ENCODE measurements at places on chromosomes 5 and 9.

DNA sequence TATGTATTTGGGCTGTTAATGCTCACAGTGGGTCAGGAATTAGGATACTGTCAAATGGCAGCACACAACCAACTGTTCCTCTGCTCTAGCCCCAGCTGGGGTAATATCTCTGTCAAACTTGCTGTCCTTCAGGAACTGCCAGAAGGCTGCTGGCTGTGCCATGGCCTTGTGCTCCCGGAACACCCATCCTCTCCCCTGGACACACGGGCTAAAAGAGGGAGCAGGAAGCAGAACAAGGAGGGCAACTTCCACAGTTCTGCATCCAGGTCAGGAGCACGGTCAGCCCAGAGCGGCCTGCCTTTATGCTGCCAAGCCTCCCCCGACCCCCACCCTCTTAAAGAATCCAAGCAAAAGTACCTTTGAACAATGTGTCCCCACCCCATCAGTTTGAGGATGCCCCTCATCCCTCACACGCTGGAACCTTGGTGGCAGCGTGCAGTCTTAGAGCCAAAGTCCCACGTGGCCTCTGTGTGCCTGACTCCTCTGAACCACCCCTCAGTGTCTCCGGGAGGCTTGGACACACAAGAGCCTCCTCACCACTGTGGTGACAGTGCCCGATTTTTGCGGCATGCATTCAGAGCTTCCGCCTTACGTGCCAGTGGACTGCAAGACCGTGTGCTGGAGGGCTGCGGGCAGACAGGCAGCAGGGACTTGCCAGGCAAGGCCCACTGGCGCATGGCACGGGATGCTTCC lies 60.8 kb downstream of the PSMB7 start:
- no peak for DNase-seq

- DNase-seq: no peak
Measured at GRCh38 chr9:84839541-84839940, 170.0 kb downstream of the NTRK2 start.

DNA sequence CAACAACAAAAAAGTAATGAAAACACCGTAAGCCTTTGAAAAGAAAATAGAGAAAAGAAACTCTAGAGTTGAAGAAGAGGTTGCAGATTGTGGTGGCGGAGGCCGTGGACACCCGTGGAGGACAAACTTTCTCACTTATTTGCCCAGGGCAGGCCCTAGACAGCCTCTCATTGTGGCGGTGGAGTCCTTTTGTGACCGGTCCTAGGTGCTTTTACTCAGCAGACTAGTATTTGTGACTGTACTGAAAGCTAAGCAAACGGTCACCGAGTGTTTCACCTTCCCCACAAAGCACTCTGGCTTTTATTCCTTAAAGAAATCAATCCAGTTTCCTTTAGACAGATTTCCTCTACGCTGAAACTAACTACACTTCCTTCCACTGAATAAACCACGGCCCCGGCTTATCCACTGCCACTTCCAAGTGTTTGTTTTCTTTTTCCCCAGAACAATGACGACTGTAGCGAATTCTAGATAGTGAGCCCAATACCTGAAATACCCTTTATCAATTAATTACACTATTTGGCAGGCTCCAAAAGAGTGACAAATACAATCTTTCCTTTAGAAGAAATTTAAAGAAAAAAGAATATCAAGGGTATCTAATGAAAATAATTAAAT lies 210.2 kb upstream of the TARS1 start:
- DNase-seq: no peak

- no peak for DNase-seq
Measured at GRCh38 chr5:123344816-123345426, 78.3 kb downstream of the CEP120 start.

- no peak for DNase-seq
Measured at GRCh38 chr5:107184066-107184465, 486.7 kb downstream of the EFNA5 start.

GRCh38 chr9:34578241-34579103 lies 11.1 kb downstream of the CNTFR start:
- DNase-seq: no peak

- no peak for DNase-seq
Measured at GRCh38 chr5:60457233-60457632, 242.7 kb downstream of the DEPDC1B start.

DNA sequence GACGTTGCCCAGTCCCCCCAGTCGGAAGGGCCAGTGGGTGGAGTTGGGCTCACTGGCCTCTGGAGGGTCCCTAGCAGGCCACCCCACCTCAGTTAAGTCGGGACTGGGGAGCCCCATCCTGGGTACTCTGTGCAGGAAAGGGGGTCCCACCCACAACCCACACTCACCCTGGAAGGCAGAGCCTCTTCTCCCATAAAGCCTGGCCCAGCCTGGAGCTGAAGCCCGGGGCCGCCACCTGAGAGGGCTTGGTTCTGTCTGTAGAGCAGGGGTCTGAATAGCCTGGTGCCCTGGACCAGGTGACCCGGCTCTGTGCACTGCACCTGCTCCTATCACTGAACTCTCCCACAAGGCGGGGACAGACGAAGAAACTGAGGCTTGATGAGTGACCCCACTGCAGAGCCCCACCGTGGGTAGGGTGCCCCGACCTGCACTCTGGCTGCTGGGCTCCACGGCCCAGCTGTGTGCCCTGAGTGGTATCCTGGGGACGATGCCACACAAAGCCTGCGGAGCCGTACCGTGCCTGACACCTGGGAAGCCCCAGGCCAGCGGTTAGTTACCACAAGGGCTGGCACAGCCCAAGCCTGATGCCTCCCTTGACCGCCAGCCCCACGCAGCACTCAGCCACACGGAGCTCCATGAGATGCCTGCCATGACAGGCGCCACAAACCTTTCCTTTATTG lies 7.3 kb downstream of the PTGES2 start:
- no peak for DNase-seq

DNA sequence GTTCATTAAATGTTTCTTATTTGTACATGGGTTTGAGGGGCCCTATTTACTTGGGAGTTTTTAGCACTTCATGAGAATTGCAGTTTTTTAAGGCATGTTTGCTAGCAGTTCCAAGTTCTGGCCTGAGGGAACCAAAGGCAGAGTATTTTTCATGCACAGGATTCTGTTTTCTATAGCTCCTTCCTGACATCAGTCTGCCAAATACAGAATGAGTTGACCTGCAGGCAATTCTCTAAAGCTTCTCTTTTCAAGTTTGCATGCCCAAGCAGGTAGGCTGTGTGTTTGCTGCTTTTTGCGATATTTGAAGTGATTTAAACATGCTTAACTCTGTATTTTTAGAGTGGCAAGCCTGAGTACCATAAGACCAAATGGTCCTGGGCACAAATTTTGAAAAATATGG lies 75.8 kb downstream of the AOPEP start:
- DNase-seq: no peak

DNA sequence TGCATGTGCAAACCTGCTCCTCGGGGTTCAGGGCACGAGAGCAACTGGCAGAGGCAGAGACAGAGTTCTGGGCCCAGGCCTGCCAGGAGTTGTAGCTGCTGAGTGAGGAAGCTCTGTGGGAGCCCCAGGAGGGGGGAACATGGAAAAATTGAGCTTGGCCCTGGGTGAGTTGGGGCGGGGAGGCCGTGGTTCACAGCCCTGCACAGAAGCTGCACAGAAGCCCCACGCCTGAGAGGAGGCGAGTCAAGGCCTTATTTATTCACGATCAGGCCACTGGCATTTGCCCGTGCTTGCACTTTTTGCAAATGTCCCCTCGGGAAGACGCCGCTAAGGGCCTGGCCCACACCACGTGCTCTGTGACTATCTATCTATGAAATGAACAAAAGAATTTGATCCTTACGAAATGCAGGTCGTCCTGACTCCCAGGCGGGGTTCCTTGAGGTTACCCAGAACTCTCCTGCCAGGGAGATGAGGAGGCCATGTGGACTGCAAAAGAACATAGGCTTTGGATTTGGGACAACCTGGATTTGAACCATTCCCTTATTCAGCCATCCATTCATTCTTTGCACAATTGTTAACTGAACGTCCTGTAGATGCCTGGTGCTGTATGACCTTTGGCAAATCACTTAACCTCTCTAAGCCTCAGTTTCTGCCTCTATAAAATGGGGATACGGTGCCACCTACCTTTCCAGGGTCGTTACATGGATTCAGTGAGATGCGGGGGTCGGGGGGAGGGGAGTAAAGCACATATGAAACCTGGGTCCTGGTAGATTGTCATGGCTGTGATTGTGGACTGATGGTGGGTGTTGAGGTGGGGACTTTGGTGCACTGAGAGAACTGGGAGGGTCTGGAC lies 17.9 kb downstream of the COL27A1 start:
- no peak for DNase-seq

- DNase-seq: no peak
Measured at GRCh38 chr9:3444016-3444415, 81.8 kb downstream of the RFX3 start.

- no peak for DNase-seq
Measured at GRCh38 chr9:11892401-11892800, 800.8 kb upstream of the TYRP1 start.

DNA sequence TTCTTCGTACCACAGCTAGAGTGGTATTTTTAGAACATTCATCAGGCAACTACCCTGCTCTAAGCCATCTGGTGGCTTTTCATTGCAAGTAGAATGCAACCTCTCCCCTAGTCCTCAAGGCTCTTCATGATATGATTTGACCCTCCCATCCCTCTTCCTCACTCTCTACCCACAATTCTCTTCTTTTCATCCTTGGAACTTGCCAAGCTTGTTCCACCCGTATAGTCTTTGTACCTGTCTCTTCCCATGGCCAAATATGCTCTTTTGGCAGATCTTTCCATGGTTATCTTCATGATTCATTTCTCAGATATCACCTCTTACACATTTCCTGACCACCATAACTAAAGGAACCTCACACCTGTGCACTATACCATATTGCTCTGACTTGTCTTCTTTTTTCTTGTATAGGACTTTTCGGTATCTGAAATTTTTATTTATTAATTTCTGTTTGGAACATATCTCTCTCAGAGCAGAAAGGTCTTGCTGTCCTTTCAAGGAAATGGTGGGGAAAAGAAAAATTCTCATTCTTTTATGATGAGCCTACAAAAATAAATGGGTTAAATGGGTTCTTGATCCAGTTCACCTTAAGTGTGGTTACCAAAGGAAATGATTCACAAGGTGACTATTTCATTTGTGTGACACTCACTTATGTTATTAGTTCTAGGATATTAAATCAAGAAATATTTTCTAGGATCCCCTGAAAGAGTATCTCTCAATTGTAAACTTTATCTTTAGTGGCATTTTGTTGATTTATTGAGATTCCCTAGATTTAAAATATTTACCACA lies 3.7 kb upstream of the CD274 start:
- DNase-seq: no peak

DNA sequence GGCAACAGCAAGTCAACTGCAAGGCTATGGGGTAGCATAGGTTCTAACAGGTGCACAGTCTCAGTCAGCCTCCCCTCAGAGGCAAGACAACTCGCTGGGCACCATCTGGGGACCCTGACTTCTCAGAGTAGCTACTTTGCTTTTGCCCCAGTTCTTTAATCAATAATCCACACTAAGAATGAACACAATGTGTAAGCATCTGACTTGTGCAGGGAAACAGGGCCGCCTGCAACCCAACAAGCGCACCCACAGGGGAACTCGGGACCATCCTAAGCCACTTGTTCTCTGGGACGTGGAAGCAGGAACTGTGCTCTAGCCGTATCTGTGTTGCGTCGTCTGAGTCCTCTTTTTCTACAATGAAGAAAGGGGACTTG lies 1.9 kb downstream of the MOB3B start:
- no peak for DNase-seq

GRCh38 chr5:111122398-111122797 lies 30.2 kb downstream of the WDR36 start:
- no peak for DNase-seq

DNA sequence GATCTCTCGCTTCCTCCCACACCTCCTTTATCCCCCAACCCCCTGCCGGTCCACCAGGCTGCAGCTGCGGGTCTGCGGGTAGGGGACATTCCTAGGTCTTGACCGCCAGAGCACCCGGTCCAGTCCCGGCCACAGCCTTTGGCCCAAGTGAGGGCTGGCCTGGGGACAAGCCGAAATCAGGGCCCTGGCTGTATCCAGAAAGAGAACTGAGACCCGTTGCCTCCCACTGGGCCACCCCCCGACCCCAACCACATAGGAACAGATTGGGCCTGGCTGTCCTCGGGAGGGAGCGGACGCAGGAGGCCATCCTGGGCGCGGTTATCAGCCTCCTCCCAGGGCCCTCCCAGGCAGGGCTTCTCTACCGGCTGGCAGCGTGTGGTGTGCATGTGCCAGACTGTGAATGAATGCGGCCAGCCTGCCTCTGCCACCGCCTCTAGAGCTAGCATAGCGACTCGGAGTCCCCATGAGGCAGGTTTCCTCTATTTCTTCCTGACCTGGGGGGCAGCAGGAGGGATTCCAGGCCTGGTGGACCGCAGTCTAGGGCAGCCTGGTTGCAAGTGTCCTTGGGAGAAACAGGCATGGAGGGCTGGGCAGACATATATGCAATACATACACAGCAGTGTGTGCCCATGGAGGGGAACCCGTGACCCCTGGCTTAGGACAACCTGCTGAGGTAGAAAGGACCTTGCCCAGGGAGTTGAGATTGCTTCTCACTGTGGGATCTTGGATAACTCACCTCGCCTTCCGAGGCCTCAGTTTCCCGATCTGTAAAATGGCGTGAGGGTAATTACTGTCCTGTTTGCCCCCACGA lies 1.2 kb downstream of the N4BP3 start:
- DNase-seq: no peak

DNA sequence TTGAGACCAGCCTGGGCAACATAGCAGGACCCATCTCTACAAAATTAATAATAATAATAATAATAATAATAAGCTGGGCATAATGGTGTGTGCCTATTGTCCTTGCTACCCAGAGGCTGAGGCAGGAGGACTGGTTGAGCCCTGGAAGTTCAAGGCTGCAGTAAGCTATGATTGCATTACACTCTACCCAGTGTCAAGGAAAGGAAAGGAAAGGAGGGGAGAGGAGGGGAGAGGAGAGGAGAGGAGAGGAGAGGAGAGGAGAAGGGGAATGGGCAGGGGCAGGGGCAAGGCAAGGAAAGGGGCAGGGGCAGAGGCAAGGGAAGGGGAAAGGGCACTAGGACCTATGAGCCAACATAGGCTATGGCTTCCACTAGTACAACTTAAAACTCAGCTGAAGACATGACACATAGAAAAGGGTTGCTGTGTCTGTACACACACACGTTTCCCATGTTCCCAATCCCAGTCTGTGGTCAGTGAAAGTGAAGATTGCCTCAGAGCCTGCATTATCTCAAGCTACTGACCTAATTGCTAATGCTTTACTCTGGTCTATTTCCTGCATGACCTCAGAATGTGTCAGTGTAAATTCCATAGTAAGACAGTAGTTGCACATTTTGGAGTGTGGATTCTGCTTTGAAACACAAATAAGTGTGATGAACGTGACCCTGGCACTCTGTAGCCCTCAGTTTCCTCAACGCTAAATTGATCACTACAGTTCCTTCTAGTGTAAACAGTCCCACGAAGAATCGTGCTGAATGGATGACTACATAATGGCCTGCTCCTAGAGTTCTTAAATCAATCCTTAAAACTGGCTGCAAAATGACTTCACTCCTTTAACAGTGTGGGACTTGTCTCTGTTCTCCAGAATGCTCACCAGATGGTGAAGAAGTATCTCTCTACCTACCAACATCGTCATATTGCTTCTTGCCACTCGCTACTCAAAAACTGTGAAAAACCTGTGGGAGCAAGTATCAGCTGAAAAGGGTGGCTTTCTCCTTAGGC lies 497.0 kb downstream of the RAB3C start:
- DNase-seq: no peak

Data from DMS153 (cell line).